ENCODE measurements at places on chromosomes 1 and 21.

GRCh38 chr1:43439781-43440180 is 13.9 kb downstream of the HYI start:
- no peak for DNase-seq

- DNase-seq: peak; percentile 76
These were observed 157.3 kb upstream of the PTGFR start for GRCh38 chr1:78333502-78333901.

GRCh38 chr1:60874718-60875117 is 207.6 kb upstream of the NFIA start:
- DNase-seq: peak; percentile 1

DNA sequence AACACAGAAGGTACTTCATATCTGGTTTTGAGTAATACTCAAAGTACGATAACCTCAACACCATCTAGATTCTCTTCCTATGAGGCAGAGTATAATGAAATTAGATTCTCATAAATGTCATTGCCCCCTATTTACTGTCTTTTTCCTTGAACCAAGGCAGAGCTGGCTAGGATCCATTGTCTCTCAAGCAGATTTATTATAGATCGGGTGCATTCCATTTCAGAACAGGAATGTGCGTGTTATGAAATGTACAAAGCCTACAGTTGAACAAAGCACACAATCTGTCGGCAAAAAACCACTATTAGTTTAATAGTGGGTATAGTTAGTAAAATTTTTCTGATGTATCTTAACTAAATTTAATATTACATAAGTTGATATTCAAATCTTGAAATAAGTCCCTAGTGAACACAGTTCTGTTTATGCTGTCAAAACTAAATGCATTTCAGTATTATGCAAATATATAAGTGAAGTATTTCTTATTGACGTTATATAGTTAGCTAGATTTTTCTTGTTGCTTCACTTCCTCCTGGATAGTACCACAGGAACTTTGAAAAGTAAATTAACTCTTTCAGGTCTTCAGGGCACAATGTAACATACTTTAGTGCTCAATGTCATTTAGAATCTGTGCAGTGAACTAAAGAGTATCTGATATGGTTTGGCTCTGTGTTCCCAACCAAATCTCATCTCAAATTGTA is 92.1 kb downstream of the DDAH1 start:
- peak; percentile 94 for DNase-seq

DNA sequence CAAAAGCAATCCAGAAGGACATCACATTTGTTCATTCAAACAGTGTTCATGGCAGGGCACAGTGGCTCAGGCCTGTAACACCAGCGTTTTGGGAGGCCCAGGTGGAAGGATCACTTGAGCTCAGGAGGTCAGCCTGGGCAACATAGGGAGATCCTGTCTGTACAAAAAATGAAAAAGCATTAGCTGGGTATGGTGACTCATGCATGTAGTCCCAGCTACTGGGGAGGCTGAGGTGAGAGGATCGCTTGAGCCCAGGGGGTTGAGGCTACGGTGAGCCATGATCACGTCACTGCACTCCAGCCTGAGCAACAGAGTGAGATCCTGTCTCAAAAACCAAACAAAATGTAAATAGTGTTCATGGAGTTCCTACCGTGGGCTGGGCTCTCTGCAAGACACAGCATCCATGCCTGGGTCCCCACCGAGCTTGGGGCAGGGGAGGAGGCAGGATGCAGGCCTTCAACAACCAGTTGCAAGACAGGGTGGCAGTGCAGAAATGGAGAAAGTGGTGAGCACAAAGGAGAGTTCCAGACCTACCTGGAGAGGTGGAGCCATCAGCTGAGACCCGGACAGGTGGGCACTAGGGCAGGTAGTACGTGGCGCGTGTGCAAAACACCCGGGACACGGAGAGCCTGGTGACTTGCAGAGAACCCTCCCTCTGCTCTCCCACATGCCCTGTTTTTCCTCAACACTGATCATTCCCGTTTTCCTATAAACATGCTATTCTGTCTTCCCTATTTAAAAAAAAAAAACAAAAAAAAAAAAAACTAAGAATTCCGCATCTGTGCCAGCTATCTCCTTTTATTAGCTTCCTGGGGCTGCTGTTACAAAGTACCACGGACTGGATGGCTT is 138.9 kb downstream of the TOMM20 start:
- no peak for DNase-seq

DNA sequence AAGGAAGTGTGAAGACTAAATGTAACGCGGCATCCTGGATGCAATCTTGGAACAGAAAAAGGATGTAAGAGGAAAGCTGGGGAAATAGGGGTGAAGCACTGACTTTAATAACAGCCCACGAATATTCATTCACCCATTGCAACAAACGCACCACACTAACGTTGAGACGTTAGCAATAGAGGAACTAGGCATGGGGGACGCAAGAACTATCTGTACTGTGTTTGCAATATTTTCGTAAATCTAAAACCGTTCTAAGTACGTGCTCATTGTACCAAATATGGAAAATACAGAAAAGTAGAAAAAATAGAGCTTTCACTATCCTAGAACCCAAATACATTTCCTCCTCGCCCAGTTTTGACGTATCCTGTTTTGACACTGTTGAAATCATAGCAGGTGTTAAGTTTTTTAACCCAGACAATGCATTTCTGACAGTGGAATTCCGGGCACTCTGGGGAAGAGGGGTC is 3.9 kb downstream of the LAPTM5 start:
- DNase-seq: no peak

DNA sequence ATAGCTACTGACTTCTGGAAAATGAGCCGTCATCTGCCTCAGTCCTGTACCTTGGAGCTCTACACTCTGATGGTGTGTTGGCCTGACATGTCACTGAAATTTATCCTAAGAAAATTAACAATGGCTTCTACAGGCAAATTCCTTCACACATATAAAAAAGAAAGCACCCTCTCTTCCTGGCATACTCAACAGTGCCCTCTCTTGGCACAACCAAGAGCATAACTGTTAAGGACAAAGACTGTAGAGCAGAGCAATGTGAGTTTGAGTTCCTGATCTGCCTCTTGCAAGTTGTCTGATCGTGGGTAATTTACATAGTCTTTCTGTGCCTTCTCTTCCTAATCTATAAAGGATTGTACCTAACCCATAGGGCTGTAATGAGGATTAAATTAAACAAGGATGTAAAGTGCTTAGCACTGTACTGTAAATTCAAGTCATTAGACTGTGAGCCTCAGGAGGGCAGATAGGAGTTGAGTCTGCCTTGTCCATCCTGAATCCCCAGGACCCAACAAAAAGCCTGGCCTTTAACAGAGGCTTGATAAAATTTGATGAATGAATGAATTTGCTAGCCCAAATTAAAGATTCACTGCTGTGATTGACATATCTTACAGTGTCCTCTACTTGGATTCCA is 83.5 kb downstream of the SYF2 start:
- DNase-seq: peak; percentile 13

DNA sequence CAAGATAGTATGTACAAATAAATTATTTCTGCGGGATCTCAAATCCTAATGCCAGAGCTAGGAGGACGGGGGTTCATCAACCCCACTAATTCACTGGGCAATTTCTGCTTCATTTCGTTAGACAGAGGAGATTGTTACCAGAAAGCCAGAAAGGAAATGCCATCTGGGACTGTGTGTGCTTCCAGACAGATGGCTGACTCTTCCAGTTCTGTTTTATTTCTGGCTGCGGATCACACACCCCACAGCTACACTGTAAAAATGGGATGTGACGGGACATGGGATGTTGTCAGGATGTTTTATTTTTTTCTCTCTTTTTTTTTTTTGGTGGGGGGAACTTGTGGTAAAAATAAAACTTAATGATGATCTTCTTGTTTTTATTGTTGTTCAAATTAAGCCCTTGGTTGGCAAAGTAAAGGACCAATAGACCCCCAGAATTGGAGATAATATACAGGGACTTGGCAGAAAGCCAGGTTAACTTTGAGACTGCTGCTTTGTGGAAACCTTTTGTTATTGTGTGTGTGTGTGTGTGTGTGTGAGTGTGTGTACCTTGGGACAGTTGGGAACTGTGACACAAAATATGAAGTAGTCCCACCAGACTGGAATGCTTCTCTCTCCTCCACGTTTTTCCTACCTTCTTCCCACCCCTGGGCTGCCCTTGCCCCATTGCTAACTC is 114.5 kb downstream of the NUF2 start:
- DNase-seq: no peak

- no peak for DNase-seq
These were observed 43.8 kb upstream of the DMBX1 start for GRCh38 chr1:46445773-46446256.

DNA sequence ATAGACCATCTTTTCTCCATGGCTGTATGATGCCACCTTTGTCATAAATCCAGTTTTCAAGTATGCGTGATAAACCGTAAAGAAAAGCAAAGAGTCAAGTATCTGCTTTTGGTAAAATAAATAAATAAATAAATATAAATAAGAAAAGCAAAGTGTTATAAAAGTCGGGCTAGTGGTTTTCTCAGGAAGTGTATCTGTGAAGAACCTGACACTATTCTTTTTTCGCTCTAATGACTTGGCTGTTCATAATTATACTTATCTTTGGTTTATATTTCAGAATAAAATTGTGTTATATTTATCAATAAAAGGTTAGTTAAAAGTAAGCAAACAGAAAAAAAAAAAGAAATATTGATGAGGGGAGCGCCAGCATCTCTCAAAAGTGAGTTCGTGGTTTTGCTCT is 594 bp upstream of the EXO5 start:
- no peak for DNase-seq

GRCh38 chr1:25504706-25505595 is 38.5 kb upstream of the LDLRAP1 start:
- DNase-seq: no peak

DNA sequence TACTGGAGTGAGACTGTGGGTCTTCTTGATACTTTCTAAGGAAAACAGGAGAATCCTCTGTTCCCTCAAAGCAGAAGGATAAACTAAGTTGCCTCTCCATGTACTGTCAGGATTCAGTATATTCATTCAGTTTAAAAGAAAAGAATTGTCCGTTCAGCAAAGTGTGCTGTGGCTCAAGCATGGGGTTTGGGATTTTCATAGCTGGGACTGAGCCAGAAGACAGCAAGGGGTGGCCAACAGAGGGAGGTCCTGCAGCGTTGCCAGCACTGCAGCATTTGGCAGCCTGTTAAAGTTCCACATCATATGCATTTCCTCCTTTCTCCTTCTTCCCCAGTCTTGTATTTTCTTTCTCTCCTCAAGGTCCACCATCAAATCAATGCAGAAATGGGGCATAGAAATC is 75.1 kb downstream of the DTL start:
- DNase-seq: no peak

Data from amniotic epithelial cell (primary cell).